Type B pancreatic cell (in vitro differentiated cells): ENCODE measurements at places on chromosomes 2 and 18. TPM values are rescaled to one million over a fixed set of nuclear protein-coding genes. Genes with fewer than 3 reads are reported as not detected.

DDX18 gene
- total RNA-seq, result 57.9 and 62.9 TPM in 2 replicates

ALK gene
- 7.7 and 12.3 TPM in 2 replicates for total RNA-seq

SH2D6 gene
- total RNA-seq, result 0.97 TPM in 1 of 2 replicates, not detected in the other

RAB17 gene
- 18.4 and 21.6 TPM in 2 replicates for total RNA-seq

PCARE gene
- not detected in 2 replicates for total RNA-seq

GULP1 gene
- 26.3 and 49.0 TPM in 2 replicates for total RNA-seq

TBR1 gene
- 1.1 TPM in 1 of 2 replicates, not detected in the other for total RNA-seq

EDAR gene
- total RNA-seq, result 4.8 and 5.1 TPM in 2 replicates

- H3K27me3 ChIP-seq, result no peaks in the 10 kb centered on the region
- no peak overlapping the region for H3K27ac ChIP-seq
- H3K36me3 ChIP-seq, result no peaks in the 10 kb centered on the region
- DNase-seq, result no peak
These were observed 258.3 kb upstream of the SOX11 start for GRCh38 chr2:5433855-5434254.

- no peak for DNase-seq
- H3K4me1 ChIP-seq, result peaks cover 10% of the 10 kb centered on the region
These were observed 34.5 kb upstream of the HTR2B start for GRCh38 chr2:231159306-231159705.

DNA sequence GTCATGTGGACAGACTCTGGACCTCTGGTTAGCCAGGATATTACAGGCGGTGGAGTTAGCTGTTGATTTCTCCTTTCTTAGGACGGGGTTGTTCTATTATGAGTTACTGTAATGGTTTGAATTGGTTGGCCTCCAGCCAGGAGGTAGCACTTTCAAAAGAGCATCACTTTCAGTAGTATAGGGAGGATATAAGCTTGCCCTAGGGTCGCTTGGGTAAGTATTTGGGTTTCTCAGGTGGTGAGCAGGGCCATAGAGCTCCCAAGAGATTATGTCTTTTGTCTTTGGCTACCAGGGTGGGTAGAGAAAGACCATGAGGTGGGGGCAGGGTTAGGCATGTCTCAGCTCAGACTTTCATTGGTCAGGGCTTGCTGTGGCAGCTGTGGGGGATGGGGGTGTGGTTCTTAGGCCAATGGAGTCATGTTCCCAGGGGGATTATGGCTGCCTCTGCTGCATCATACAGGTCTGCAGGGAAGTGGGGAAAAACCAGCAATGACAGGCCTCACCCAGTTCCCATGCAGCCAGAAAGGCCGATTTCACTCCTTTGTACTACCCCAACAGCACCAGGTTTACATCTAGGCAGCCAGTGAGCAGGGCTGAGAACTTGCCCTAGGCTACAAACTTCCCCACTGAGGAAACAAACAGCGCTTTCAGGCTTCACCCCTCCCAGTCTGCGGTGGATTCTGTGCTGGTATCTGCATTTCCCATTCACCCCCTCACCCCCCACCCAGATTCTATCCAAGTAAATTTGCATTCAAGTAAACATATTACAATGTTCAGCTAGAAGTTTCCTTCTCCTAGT, 89.4 kb upstream of the SLC38A11 start:
- no peaks in the 10 kb centered on the region for H3K27me3 ChIP-seq
- no peak overlapping the region for H3K27ac ChIP-seq
- no peaks in the 10 kb centered on the region for H3K36me3 ChIP-seq
- DNase-seq, result no peak

DNA sequence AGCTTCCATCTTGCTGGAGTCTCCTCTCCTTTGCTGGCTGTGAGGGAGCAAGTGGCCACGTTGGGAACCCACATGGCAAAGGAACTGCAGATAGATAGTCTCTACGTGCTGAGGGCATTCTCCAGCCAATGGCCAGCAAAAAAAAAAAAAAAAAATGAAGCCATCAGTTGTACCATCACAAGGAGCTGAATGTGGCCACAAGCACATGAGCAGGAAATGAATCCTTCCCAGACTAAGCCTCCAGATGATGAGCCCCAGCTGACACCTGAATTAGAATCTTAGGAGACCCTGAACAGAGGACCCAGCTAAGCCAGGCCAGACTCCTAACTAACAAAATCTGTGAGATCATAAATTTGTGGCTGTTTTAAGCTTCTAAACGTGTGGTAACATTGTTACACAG, 57.9 kb downstream of the SPIRE1 start:
- no peak overlapping the region for H3K4me3 ChIP-seq
- no peak overlapping the region for H3K27ac ChIP-seq
- no peak for DNase-seq
- H3K27me3 ChIP-seq, result no peaks in the 10 kb centered on the region
- H3K36me3 ChIP-seq, result no peaks in the 10 kb centered on the region

DNA sequence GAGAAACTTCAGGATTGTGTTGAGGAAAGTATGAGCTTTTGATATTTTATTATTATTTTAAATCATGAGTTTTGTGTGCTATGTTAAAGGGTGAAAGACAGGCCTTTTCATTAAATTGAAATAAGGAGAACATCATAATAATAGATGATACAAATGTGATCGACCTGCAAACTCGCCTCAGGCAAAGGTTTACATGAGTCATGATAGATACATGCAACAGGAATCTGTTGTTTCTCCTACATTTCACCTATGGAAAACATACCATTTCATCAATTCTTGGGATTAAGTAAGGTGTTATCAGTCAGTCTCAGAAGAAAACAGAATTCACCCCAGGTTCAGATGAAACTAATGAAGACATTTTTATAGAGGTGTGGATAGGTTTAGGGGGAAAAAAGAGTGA, 1992.5 kb upstream of the PIK3C3 start:
- no peaks in the 10 kb centered on the region for H3K27me3 ChIP-seq
- H3K4me3 ChIP-seq, result no peak overlapping the region
- H3K4me1 ChIP-seq, result no peaks in the 10 kb centered on the region
- H3K36me3 ChIP-seq, result no peaks in the 10 kb centered on the region
- DNase-seq, result no peak
- H3K27ac ChIP-seq, result no peak overlapping the region

DNA sequence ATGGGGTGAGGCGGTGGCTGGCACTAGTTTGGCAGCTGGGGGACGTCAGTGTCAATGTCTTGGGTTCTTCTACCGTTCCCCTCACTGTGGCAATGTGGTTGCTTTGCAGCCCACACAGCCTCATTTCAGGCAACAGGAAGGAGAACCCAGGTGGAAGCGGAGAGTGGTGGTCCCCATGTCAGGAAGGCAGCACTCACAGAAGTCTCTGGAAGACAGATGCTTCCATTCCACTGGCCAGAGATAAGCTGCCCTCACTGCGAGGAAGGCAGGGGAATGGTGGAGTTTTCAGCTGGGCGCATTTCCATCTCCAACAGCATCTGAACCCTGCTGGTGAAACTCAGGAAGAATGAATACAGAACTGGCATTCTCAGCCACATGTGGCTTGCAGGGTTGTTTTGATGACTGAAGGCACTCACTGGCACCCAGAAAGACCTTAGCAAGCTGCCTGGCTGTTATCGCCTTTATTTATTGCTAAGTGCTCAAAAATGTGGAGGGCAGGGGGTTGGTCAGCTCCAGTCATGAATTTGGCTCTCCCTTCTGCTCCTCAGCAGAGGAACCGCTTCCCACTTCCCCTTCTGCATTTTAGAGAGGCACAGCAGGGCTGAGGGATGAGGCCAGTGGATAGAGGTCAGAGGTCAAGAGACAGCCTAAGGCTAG, 19.4 kb downstream of the KCNIP3 start:
- peaks cover 5% of the 10 kb centered on the region for H3K27me3 ChIP-seq
- H3K36me3 ChIP-seq, result no peaks in the 10 kb centered on the region
- H3K27ac ChIP-seq, result no peak overlapping the region
- peak overlapping the region; percentile 47 for H3K4me3 ChIP-seq
- peaks cover 23% of the 10 kb centered on the region for H3K4me1 ChIP-seq

DNA sequence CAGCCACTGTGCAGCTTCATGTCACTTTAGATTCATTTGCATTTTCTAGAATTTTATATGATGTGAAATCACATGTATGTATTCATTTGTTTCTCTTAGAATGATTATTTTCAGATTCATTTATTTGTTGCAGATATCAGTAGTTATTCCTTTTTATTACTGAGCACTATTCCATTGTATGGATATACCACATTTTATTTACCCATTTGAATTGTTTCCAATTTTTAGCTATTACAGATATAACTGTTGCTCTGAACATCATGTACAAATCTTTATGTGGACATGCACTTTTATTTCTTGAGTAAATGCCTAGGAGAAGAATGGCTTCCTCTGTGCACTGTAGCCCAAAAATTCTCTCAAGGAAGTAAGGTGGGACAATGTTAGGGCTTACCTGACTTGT, 767.8 kb upstream of the FANCL start:
- no peaks in the 10 kb centered on the region for H3K4me1 ChIP-seq
- no peak overlapping the region for H3K4me3 ChIP-seq
- DNase-seq, result no peak
- H3K27me3 ChIP-seq, result no peaks in the 10 kb centered on the region

GRCh38 chr2:165871025-165871424, 77.0 kb upstream of the GALNT3 start:
- no peak for DNase-seq
- peaks cover 23% of the 10 kb centered on the region for H3K36me3 ChIP-seq
- no peaks in the 10 kb centered on the region for H3K27me3 ChIP-seq
- no peak overlapping the region for H3K27ac ChIP-seq

- peaks cover 20% of the 10 kb centered on the region for H3K4me1 ChIP-seq
- no peak overlapping the region for H3K4me3 ChIP-seq
- H3K27me3 ChIP-seq, result peaks cover 6% of the 10 kb centered on the region
These were observed 243.4 kb downstream of the TGIF1 start for GRCh38 chr18:3693410-3693809.

GRCh38 chr2:158644139-158644538, 151.0 kb upstream of the DAPL1 start:
- H3K36me3 ChIP-seq, result peaks cover 27% of the 10 kb centered on the region
- DNase-seq, result no peak
- peaks cover 18% of the 10 kb centered on the region for H3K4me1 ChIP-seq
- no peak overlapping the region for H3K27ac ChIP-seq
- H3K4me3 ChIP-seq, result no peak overlapping the region

DNA sequence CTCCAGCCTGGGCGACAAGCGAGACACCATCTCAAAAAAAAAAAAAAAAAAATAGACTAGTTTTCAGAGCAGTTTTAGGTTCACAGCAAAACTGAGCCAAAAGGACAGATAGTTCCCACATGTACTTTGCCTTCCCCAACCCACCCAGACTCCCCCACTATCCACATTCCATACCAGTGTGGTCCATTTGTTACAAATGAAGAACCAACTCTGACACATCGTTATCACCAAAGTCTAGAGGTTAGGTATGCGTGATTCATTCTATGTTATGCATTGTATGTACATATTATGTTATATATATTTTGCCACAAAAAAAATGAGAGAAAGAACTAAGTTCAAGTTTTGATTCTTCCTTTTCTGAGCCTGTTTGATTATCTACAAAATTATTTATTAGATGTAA, 3.5 kb downstream of the DUSP11 start:
- no peaks in the 10 kb centered on the region for H3K27me3 ChIP-seq
- DNase-seq, result no peak
- peaks cover 37% of the 10 kb centered on the region for H3K36me3 ChIP-seq
- no peak overlapping the region for H3K4me3 ChIP-seq
- no peak overlapping the region for H3K27ac ChIP-seq
- peaks cover 5% of the 10 kb centered on the region for H3K4me1 ChIP-seq

GRCh38 chr2:150548527-150548926, 61.1 kb upstream of the RND3 start:
- DNase-seq, result no peak
- no peaks in the 10 kb centered on the region for H3K27me3 ChIP-seq
- H3K27ac ChIP-seq, result no peak overlapping the region

GRCh38 chr2:221203125-221203524, 369.0 kb downstream of the EPHA4 start:
- H3K36me3 ChIP-seq, result no peaks in the 10 kb centered on the region
- no peak overlapping the region for H3K4me3 ChIP-seq
- no peak for DNase-seq
- peaks cover 2% of the 10 kb centered on the region for H3K27me3 ChIP-seq
